ENCODE measurements at places on chromosomes 13 and 19.

GRCh38 chr19:10286803-10287737, at the start of gene ICAM4:
ICAM4 (plus strand) TSS chr19:10286955; CDS start chr19:10287013, 58 bp downstream.
- peaks cover 19% of the 10 kb centered on the region for H3K4me1 ChIP-seq
- DNase-seq: no peak
- peaks cover 37% of the 10 kb centered on the region for H3K27me3 ChIP-seq

DNA sequence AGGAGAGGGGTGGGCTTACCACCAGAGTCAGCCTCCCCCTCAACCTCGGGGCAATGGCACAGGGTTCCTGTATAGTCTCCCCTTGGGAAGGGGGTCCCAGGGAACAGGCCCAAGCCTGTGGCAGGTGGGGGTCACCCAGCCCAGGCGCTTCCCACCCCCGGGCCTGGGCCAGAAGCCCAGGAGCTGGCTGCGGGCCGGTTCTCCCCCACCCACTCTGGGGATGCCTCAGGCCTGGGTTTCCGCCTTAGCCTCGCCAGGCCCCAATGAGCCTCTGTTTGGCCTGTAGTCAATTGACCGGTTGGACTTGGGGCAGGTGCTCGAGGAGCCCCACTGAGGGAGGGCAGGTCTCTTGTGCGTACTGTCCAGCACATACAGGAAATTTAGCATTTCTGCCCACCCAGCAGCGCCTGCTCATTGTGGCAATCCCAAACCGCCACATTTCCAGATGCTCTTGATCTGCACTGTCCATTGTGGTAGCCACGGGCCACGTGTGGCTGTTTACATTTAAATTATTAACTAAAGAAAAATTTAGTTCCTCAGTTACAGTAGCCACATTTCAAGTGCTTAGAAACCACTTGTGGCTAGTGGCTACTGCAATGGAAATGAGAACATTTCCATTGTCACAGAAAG, 9.9 kb downstream of the LYL1 start:
- no peaks in the 10 kb centered on the region for H3K36me3 ChIP-seq
- peak overlapping the region; percentile 88 for H3K27ac ChIP-seq
- H3K27me3 ChIP-seq: no peaks in the 10 kb centered on the region
- no peak for DNase-seq
- H3K4me1 ChIP-seq: peaks cover 10% of the 10 kb centered on the region

- no peaks in the 10 kb centered on the region for H3K36me3 ChIP-seq
- no peak for DNase-seq
- H3K4me3 ChIP-seq: no peak overlapping the region
Measured at GRCh38 chr13:111623208-111623607, 302.8 kb downstream of the TEX29 start.

GRCh38 chr19:5993201-5993600, 15.3 kb upstream of the RANBP3 start:
- no peaks in the 10 kb centered on the region for H3K36me3 ChIP-seq
- no peaks in the 10 kb centered on the region for H3K27me3 ChIP-seq
- no peak for DNase-seq
- H3K27ac ChIP-seq: no peak overlapping the region
- no peak overlapping the region for H3K4me3 ChIP-seq
- H3K4me1 ChIP-seq: peaks cover 6% of the 10 kb centered on the region

DNA sequence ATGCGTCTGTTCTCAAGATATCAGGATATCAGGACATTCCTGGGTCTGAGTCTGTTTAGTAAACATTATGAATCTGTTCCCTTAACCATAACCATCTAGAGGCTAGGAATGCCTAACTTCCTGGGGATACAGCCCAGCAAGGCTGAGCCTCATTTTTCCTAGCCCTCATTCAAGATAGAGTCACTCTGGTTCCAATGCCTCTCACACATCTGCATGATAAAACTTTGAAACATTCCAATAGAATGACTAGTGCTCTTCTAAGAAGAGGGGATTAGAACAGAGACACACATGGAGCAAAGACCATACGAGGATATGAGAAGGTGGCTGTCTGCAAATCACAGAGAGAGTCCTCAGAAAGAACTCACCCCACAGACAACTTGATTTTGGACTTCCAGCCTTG, 20.6 kb upstream of the CABP5 start:
- H3K4me3 ChIP-seq: no peak overlapping the region
- no peaks in the 10 kb centered on the region for H3K36me3 ChIP-seq
- H3K27me3 ChIP-seq: no peaks in the 10 kb centered on the region
- no peak for DNase-seq

DNA sequence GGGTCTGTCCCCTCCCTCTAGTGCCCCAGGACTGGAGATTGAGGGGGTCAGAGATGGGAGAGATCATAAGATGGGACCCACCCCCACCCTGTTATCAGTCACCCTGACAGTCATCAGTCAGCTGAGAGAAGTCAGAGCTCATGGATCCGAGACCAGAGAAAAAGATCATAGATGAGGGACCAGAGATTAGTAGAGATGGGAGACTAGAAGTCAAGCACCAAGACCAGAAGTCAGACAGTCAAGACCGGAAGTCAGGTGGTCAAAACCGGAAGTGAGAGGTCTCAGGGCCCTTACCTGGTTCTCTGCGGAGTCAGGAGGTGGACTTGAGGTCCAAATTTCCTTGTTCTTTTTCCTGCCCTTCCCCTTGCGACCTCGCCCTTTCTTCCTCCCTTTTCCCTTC, 7.0 kb downstream of the COL5A3 start:
- H3K27ac ChIP-seq: no peak overlapping the region
- H3K4me3 ChIP-seq: no peak overlapping the region
- peaks cover 8% of the 10 kb centered on the region for H3K27me3 ChIP-seq
- H3K4me1 ChIP-seq: no peaks in the 10 kb centered on the region
- H3K36me3 ChIP-seq: no peaks in the 10 kb centered on the region

DNA sequence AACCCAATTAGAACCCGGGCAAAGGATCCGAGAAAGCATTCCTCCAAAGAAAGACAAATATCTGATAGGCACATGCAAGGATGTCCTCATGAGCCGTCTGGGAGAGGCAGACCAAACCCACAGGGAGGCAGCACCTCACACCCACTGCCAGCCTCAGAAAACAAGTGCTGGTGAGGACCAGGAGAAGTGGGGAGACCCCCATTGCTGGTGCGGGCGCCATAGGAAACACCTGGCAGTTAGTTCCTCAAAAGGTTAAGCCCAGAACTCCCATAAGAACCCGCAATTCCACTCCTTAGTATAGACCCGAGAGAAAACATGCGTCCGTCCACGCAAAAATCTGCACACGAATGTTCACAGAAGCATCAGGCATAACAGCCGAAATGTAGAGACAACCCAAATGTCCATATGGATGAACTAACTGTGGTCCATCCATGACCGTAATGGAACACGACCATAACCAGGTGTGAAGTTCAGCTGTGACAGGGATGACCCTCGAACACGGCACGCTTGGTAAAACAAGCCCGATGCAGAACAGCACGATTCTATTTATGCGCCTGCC, 7.9 kb downstream of the ZNF787 start:
- H3K27ac ChIP-seq: no peak overlapping the region
- no peak for DNase-seq
- no peaks in the 10 kb centered on the region for H3K36me3 ChIP-seq
- peaks cover 5% of the 10 kb centered on the region for H3K4me1 ChIP-seq

GRCh38 chr13:45016792-45017425, 27.6 kb downstream of the GPALPP1 start:
- H3K27ac ChIP-seq: no peak overlapping the region
- no peak for DNase-seq
- H3K27me3 ChIP-seq: no peaks in the 10 kb centered on the region
- no peaks in the 10 kb centered on the region for H3K36me3 ChIP-seq
- H3K4me3 ChIP-seq: no peak overlapping the region
- H3K4me1 ChIP-seq: no peaks in the 10 kb centered on the region

DNA sequence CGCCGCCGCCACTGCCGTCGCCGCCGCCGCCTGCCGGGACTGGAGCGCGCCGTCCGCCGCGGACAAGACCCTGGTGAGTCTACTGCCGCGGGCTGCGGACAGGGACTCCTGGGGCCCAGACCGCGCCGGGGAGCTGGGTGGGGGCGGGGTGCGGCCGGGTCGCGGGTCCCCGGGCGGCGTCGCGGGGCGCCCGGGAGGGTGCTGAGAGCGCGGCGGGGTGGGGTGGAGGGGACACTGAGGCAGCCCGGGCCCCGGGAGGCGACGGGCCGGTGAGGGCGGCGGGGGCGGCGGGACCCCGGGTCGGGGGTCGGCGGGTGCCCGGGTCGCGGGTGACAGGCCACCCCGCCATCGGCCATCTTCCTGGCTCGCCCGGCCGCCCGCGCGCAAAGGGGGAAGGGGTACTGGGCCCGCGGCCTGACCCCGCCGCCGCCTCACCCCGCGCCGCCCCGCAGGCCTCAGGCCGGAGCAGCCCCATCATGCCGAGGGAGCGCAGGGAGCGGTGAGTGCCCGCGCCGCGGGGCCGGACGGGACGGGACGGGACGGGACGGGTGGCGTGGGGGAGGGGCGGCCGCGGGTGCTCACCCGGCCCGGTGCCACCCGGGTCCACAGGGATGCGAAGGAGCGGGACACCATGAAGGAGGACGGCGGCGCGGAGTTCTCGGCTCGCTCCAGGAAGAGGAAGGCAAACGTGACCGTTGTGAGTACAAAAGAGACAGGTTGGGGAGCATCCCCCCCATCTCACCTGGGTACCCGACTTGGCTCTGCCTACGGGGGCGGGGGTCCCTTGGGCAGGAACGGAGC, 489 bp downstream of the CCNE1 start:
- H3K27me3 ChIP-seq: no peaks in the 10 kb centered on the region
- no peaks in the 10 kb centered on the region for H3K4me1 ChIP-seq
- H3K27ac ChIP-seq: no peak overlapping the region
- H3K4me3 ChIP-seq: peak overlapping the region; percentile 66
- no peak for DNase-seq

GRCh38 chr19:35146746-35147459, 3.8 kb downstream of the FXYD7 start:
- no peak overlapping the region for H3K4me3 ChIP-seq
- DNase-seq: no peak
- H3K36me3 ChIP-seq: no peaks in the 10 kb centered on the region
- H3K4me1 ChIP-seq: no peaks in the 10 kb centered on the region

DNA sequence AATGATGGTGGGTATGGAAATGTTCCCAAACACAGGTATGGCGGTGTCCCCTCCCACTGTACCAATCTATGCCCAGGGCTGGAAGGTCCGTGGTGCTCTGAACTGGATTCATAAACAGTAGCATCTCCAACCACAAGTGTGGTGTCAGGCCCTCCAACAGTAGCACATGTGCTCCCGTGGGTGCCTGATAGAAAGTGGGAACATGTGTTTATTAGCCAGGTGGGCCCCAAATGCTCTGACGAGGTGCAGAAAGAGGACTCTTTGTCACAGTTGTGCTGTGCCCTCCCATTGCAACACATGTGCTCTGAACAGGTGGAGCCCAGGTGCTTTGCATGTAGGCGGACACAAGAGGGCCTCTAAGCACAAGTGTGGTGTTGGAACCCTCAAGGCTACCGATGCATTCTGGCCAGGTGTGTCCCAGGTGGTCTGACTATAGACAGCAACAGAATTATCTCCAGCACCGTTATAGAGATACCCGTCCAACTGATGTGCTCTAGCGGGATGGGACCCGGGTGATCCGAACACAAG, 75.4 kb upstream of the ZNF30 start:
- H3K27ac ChIP-seq: no peak overlapping the region
- H3K36me3 ChIP-seq: no peaks in the 10 kb centered on the region
- DNase-seq: no peak
- H3K4me3 ChIP-seq: no peak overlapping the region
- H3K27me3 ChIP-seq: no peaks in the 10 kb centered on the region

- H3K27ac ChIP-seq: no peak overlapping the region
- no peak overlapping the region for H3K4me3 ChIP-seq
- H3K27me3 ChIP-seq: no peaks in the 10 kb centered on the region
- no peaks in the 10 kb centered on the region for H3K4me1 ChIP-seq
- peaks cover 5% of the 10 kb centered on the region for H3K36me3 ChIP-seq
- no peak for DNase-seq
Measured at GRCh38 chr13:98452851-98453843, 123.8 kb downstream of the STK24 start.

DNA sequence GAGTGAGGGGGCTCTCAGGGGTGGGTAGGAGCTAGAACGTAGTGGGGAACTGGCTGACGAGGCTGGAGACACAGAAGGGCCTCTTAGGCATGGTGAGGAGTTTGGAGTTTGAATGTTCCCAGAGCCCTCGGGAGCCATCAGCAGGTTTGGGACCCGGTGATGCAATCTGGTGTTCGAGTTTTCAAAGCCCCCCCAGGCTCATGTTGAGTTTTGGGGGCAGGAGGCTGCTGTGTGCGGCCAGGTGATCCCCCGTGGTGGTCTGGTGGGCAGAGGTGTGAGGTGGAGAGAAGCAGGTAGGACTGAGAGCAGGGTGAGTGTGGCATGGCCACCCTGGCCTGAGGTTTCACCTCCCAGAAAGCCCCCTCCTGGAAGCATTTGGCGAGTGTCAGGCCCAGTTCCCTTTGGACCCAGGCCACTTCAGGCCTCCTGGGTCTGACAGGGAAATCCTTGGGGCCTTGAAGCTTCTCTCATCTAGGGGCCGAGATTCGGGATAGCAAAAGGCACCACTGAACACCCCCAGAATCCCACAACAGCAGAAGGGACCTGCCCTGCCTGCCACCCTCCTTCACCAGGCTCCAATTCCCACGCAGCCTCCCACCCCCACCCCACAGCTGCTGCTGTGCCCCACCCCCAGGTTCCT, 1.2 kb downstream of the YJEFN3 start:
- no peak for DNase-seq
- H3K36me3 ChIP-seq: peaks cover 4% of the 10 kb centered on the region
- H3K27ac ChIP-seq: no peak overlapping the region
- H3K4me1 ChIP-seq: no peaks in the 10 kb centered on the region
- H3K4me3 ChIP-seq: no peak overlapping the region

DNA sequence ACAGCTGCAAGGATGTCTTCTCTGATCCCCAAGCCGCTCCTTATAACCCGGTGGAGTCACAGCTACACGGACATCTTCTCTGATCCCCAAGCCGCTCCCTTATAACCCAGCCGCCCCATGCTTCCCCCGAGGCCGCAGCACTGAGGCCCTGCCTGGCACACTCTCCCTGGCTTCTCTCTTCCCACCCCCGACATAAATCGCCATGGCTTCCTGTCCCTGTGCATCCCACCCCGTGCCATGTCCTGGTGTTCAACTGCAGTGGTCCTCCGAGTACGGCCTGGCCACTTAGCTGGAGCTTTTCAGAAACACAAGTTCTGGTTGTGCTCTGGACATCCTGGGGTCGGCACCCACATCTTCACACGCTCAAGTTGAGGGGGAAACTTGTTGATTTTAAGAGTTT, 60.4 kb downstream of the RASA3 start:
- H3K36me3 ChIP-seq: no peaks in the 10 kb centered on the region
- no peaks in the 10 kb centered on the region for H3K27me3 ChIP-seq
- H3K4me1 ChIP-seq: no peaks in the 10 kb centered on the region
- peak overlapping the region; percentile 38 for H3K27ac ChIP-seq
- DNase-seq: peak; percentile 33
